ENCODE measurements at places on chromosomes 2 and 18.

DNA sequence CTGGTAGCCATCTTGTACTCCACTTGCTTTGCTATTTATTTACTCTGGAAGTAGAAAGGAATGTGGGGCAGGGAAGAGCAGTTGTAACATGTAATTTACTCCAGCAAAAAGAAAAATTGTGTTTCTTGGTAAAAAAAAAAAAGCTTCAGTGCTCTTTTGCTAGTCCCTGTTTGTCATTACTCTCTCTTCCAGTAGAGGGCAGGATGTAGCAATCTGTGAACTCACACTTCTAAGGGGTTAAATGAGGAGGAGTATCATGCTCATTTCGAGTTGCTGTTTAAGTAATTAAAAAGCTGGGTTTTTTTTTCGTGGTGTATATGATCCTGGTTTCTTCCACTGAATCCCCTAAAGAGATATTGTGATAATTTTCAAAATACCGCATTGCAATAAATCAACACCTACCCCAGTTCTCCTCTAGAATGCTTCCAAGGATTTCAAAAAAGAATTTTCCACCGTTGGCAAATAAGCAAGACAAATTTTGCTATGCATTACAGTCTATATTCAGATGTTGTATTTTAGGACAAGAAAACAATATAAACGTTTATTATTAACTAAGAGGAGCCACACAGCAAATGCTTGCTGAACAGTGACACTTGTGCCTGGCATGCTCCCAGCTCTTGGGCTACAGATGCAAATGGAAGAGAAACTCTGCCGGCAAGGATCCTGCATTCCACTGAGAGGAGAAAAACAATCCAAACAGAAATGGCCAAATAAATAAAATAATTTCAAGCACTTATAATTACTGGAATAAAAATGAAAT is 261.6 kb downstream of the ASXL3 start:
- DNase-seq, result no peak

GRCh38 chr2:105274046-105274445 is 32.5 kb downstream of the GPR45 start:
- no peak for DNase-seq

DNA sequence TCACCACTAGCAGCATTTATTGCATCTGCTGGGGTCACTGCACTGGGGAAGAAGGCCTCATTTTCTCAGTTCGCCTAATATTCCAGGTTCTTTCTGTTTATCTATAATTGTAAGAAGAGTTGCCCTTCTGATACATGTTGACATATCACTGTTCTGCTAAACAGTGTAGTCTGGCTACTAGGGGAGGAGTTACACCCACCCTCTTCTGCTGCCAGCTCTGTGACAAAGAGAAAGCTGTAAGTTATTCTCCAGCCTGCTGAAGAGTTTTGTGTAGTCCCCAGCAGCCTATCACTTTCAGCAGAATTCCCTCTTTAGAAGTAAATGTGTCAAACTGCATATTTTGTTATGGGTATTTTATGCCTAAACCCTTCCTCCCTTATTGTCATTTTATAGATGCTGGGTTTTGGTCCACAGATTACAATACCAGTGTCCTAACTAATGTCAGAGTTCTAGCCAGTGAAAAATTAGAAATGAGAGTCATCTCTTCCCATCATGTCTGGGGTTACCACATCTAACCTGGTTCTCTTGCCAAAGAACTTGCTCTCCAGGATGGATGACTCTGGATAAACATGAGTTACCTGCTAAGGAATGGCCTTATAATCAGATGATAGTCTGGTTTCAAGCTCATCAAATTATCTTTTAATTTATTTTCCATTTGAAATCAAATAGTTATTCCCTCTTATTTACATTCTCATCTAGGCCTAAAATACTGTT is 5.6 kb upstream of the MBOAT2 start:
- DNase-seq, result no peak

DNA sequence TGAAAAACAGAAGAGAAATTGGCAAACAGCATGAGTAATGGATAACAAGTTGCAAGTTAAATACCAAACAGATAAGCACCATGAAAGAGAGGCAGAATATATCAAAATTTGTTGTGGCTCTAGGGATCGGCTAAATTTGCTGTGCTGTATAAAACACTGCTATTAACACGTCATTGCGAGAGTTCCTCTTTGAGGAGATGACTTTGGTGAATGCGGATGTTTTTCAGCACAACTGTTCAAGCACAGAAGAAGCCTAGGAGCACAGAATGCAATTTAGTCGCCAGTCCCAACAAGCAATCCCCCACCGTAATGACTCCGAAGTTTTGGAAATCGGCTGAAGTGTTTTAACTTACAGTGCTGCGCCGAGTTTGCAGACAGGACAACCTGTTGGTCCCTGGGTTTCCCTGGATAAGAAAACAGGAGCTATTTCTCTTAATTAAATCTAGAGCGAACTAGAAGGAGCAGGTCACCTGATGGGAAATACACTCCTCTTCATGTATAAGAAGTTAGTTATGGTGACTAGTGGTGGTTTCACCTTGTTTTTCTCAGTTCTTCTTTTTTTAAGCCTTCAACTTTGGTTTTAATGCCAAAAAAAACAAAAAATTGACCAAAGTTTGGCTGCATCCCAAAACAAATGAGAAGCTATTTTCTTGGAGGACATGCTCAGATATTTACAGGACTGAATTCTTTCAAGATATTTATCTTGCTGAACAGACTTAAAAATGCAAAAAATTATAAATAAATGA is 454.1 kb upstream of the SALL3 start:
- DNase-seq, result no peak
